ENCODE measurements at places on chromosomes 12 and 14. TPM values are rescaled to one million over a fixed set of nuclear protein-coding genes. Genes with fewer than 3 reads are reported as not detected.

The RTN1 gene
- 1.3 TPM for total RNA-seq

DNA sequence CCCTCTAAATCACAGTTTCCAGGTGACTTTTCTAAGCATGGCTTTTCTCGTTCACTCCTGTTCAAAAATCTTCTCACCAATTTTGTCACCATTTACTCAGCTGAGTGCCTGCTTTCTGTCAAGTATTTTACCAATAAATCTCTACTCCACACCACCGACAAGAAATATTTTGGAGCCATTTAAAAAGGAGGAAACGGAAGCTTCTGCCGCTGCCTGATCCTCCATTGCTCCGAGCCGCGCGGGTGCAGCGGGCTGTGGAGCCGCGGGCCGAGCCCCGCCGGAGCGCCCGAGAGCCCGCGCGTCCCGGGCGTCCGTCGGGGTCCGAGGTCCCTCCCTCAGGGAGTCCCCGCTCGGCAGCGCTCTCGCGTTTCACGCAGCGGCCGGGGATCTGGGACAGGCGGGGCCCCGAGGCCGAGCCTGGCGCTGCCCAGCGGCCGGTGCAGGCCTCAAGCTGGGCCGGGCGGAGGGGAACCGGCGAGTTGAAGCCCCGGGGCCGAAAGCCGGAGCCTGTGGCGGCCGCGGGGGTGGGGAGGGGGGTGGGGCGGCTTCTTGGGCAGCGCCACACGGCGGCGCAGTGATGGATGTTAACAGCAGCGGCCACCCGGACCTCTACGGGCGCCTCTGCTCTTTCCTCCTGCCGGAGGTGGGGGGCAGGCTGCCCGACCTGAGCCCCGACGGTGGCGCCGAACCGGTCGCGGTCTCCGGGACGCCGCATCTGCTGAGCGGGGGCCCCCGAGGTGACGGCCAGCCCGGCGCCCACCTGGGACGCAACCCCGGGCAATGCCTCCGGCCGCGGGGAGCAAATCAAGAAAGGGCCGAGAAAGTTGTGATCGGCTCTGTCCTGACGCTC lies 1.1 kb upstream of the HEBP1 start:
- H3K36me3 ChIP-seq, result no peaks in the 10 kb centered on the region
- no peak for DNase-seq
- H3K27ac ChIP-seq, result peak overlapping the region; percentile 92
- H3K4me3 ChIP-seq, result peak overlapping the region; percentile 77

GRCh38 chr12:46406352-46407027 lies 33.9 kb upstream of the SLC38A2 start:
- H3K4me3 ChIP-seq, result no peak overlapping the region
- DNase-seq, result no peak
- no peaks in the 10 kb centered on the region for H3K36me3 ChIP-seq
- no peaks in the 10 kb centered on the region for H3K27me3 ChIP-seq
- no peak overlapping the region for H3K27ac ChIP-seq

GRCh38 chr12:29073631-29074239 lies 75.3 kb upstream of the FAR2 start:
- H3K27ac ChIP-seq, result no peak overlapping the region
- no peaks in the 10 kb centered on the region for H3K36me3 ChIP-seq
- DNase-seq, result no peak
- H3K27me3 ChIP-seq, result no peaks in the 10 kb centered on the region
- H3K4me3 ChIP-seq, result no peak overlapping the region

The STYK1 gene
- total RNA-seq, result 0.12 TPM

- H3K27me3 ChIP-seq, result no peaks in the 10 kb centered on the region
- no peak for DNase-seq
Measured at GRCh38 chr14:32764131-32764530, 174.5 kb upstream of the NPAS3 start.

GRCh38 chr12:52291267-52291935 lies at the start of gene KRT81:
TSS of gene KRT81 (minus strand) at chr12:52291534. CDS start at chr12:52291465, 69 bp downstream.
- no peaks in the 10 kb centered on the region for H3K36me3 ChIP-seq
- no peaks in the 10 kb centered on the region for H3K27me3 ChIP-seq
- no peak within 1 kb of the TSS for H3K4me3 ChIP-seq
- no peaks in the 10 kb centered on the region for H3K4me1 ChIP-seq
